ENCODE measurements at places on chromosomes 6 and 20.

DNA sequence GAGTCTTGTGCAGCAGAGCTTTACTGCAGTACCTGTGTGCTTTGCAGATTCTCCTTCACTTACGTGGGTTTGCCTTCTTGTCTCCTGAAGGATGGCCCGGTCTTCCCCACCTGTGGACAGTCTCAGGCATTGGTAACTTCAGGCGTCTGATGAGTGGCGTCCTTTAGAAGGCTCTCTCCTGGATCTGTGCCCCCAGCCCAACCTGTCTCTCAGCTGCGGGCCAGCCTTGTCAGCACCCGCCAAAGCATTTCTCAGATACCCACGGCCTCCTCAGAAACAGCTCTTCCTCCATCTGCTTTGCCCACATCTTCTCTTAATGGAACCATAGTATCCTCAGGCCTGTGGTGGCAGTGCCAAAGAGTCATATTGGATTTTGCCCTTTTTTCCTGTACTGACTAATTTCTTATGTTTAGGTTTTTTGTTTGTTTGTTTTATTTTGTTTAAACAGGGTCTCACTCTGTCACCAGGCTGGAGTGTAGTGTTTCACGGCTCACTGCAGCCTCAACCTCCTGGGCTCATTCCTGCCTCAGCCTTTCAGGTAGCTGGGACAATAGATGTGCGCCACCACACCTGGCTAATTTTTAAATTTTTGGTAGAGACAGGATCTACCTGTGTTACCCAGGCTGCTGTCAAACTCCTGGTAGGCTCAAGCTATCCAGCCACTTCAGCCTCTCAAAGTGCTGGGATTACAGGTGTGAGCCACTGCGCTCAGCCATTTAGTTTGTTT, 96.6 kb downstream of the ARID1B start:
- DNase-seq: no peak

- no peak for DNase-seq
Observed at GRCh38 chr6:7954477-7955200, 44.1 kb upstream of the TXNDC5 start.

DNA sequence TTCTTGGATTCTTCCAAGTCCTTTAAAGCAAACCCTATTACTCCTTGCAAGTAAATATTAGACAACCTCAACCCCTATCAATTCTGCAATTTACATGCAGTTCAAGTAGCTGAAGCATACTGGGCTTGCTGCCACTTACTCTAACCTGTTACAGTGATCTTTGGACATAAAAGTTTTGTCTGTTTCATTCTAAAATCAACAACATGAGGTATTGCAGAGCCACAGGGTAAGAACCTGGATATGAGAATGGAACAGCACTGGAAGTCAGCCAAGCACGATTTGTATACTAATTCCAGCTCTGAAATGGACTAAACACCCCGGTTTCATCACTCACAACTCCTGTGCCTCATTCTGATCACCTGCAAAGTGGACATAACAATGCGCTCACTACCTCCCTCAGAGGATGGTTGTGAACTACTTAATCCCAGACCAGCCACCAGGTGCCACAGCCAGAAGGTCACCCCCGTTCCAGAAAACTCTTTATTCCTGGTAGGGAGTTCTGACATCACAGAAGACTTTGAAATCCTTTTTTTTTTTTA, 270.0 kb downstream of the ADGB start:
- DNase-seq: no peak

DNA sequence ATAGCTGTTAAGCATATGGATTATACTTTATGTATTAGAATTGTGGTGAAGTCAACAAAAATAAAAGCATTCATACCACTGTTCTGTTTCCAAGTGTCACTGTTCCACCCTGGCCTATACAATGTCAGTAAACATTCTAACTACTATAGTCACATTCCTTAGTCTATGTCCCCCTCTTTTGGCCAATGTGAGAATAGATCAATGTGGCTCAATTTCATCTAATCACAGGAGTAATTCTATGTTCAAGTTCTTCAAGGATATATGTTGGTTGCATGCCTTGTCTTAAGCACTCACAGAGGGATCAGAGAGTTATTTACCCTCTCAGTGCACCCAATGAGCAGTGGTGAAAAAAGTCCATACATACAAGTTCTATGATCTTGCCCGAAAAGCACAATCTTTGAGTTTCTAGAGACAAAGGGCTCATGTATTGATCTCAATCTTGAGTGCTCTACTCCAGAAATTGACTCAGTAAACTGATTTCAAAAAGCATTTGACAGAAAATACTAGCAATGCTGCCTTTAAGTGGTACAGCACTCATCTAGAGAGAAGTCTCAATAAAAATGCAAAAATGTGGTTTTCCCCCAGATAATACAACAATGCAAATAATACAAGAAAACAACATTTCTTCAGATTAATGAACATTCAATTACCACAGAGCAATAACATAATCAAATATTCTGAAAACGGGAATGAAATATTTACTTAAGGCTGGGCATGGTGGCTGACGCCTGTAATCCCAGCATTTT, 16.5 kb downstream of the SMLR1 start:
- no peak for DNase-seq

DNA sequence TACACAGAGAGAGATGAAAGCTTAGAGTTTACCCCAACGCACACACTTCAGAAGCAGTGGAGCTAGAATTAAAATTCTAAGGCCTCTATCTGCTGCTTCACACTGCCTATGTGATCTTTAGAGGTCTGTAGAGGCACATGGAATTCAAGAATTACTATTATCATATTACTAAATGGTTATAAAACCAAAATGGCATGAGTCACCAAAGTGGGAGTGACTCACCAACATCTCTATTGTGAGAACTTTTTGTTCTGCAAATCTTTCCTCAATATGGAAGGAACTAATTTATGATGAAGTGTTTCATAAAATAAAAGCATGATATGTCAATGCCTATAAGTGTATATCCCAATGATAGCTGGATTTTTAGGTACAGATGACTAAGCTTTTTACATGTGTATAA, 28.5 kb upstream of the TMEM244 start:
- no peak for DNase-seq

- no peak for DNase-seq
Observed at GRCh38 chr6:122947355-122947754, 48.7 kb upstream of the CLVS2 start.

DNA sequence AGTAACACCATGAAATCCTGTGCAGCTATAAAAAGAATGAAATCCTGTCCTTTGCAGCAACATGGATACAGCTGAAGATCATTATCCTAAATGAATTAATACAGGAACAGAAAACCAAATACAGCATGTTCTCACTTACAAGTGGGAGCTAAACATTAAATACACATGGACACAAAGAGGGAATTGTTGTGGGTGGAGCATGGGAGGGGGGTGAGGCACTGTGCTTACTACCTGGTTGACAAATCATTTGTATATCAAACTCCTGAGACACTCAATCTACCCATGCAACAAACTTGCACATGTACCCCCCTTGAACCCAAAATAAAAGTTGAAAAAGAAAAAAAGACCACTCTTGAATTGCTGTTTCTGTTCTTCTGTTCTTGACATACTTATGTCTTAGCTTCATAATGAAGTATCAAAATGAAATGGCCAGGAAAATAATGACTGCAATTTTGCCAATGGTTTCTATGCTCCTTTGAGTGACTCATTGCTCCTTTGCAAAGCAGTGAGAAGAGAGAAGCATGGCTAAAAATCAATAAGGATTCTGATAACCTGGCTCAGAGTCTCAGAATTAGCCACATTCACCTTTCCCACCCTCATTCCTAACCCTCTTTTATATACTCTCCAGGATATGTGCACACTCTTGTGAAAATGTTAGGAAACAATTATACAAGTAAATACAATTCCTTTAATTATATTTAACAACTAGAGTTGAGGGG, 71.0 kb downstream of the CYP39A1 start:
- DNase-seq: no peak

GRCh38 chr20:32841174-32841573, 17.5 kb upstream of the EFCAB8 start:
- no peak for DNase-seq

DNA sequence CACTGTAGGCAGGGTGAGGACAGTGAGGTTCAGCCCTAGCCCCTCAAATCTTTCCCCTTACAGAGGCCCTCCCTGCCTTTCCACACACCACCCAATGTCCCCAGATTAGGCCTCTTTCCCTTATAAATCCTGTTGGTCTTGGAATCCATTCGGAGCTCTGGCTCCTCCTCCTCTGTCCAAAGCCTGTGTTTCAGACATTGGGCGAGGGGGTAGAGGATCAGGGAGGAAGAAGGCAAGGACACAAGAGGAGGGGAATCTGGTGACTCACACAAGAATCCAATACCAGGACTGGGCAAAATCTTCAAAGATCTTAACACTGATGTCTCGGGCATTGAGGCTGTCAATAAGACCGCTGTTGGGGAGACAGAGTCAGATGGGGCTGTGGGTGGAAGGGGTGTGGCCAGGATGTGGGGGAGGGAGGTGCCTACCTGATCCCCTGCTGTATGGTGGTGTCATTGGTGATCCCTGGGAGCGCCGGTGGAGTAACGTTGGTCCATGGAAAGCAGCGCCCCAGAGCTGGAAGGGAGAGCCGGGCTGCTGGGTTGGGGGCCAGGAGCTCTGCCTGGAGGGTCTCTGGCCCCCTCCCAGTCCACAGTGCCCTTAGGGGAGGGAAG, 7.6 kb downstream of the SLC44A4 start:
- DNase-seq: no peak

- DNase-seq: no peak
Observed at GRCh38 chr6:44049163-44049988, 77.9 kb downstream of the MRPL14 start.

DNA sequence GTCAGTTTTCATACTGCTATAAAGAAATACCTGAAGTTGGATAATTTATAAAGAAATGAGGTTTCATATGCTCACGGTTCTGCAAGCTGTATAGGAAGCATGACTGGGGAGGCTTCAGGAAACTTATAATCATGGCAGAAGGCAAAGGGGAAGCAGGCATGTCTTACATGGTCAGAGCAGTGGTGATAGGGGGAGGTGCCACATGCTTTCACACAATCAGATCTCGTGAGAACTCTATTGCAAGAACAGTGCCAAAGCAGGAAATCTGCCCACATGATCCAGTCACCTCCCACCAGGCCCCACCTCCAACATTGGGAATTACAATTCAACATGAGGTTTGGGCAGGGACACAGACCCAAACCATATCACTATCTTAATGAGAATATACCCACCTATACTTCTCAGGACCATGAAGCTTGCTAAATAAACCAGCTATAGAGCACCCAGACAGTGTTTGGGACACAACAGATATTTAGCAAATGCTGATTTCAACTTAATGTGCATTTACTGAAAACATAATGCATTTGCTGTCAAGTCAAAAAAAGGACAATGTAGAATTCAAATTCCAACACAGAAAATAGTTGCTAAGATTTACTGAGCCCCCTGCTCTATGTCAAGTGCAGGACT, 63.8 kb downstream of the TNFRSF21 start:
- DNase-seq: no peak

DNA sequence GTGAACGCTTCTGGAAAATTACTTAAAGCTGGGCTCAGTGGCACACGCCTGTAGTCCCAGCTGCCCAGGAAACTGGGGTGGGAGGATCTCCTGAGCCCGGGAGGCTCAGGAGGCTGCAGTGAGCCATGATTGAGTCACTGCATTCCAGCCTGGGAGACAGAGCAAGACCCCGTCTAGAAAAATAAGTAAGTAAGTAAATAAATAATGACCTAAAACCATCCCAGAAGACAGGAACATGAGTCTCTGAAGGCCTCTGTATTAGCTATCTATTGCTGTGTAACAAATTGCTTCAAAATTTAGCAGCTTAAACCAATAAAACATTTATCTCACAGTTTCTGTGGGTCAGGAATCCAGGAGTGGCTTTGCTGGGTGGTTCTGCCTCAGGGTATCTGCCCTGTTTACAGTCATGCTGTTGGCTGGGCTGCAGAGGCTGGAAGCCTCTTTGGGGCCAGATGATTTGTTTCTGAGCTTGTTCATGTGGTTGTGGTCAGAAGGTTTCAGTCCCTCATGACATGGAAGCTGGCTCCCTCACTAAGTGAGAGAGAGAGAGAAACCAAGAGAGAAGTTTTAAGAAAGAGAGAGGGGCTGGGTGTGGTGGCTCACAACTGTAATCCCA, 48.4 kb upstream of the NCOA3 start:
- DNase-seq: no peak

DNA sequence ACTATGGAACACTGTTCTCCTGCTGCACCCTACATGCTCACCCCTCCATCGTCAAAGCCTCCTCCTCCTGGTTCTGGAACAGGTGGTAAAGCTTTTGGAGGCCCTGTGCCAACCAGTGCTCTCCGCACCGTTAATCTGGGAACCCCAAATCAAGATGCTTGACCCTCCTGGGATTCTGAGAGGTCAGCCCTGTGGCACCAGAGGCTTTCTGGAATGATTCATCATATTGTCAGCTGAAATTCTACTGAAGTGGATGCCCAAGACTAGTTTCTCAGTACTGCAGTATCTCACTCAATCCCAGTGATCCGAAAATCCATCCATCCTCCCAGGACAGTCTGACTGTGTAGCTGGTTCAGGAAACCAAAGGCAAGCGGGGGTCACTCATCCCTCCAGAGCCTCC, 92.7 kb downstream of the TRERF1 start:
- DNase-seq: no peak

DNA sequence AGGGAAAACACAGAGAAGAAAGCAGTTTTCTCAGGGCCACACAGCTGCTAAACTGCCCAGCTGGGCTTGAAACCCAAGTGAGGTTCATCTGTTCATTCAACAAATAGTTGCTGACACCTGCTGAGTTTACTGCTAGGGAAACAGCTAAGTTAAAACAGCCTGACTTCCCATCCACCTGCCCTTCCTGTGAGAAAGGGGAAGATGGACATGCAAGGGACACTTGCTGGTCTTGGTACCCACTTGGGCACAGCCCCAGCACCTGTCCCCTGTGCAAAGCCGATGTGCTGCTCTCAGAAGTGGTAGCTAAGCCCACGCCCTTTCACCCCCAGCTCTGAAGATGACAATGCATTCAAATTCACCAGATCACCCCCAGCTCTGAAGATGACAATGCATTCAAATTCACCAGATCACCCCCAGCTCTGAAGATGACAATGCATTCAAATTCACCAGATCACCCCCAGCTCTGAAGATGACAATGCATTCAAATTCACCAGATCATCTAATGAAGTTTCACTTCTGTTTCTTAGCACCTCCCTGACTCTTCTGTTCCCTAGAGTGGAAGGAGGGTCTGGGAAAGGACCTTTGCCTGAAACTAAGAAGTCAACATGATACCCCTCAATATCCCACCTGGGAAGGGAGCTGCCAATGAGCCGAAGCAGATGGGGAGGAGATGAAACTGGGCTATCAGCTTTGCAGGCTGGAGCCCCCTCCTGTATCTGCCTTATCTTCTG, 46.0 kb upstream of the TOP1 start:
- no peak for DNase-seq

- no peak for DNase-seq
Observed at GRCh38 chr6:169896826-169897456, 145.5 kb downstream of the ERMARD start.

Measured in stimulated activated CD4-positive, alpha-beta T cell treated with anti-CD3 and anti-CD28 coated beads, Interleukin-1b, Interleukin-23, amount 100 ng/mL, for 4 hours (primary cell).